Naive B cell (primary cell): ENCODE measurements at places on chromosomes 3 and 15.
A peak's percentile ranks its signal among the peaks of the same experiment; 100 is the strongest.

GRCh38 chr15:32784581-32784980 lies 66.8 kb downstream of the GREM1 start:
- DNase-seq = no peak

DNA sequence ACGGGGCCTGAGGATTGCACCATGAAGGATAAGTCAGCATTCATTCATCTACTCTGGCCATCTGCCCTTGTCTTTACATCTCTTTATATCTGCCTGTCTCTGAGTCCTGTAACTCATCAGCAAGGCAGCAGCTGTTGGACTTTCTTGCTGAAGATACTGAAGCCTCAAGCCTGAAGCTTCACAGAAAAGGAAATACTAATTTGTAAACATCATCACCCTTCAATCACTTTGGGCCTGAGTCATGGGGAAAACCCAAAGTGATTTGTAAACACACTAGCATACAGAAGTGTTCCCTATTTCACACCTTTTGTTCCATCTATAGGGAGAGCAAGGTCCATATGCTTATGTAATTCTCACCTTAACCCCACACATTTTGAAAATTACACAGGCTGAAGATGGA lies 928.2 kb downstream of the EPHA3 start:
- no peak for DNase-seq

GRCh38 chr3:184553385-184553784 lies 8.2 kb upstream of the EPHB3 start:
- DNase-seq = no peak

GRCh38 chr3:127305499-127306060 lies 17.7 kb upstream of the PRR20G start:
- DNase-seq = no peak

DNA sequence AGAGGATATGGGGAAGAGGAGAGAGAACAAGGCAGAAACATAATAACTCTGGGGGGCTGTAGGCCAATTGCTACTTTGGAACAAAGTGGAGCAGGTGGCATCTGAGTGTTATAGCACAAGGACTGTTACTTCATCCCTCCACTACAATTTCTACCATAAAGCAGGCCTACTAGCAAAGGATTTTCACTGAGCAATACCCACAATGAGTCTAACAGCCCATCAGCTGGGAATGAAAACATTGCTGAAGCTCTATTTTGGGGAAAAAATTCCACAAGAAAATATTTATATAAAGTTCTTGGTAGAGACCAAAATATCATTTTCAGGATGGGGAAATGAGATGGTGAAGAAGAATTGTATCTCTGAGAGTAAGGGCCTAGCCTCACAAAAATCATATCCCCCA lies 3.6 kb upstream of the SHC4 start:
- no peak for DNase-seq

- DNase-seq = no peak
These were observed at the start of gene SLC12A8 for GRCh38 chr3:125212509-125213363. Gene SLC12A8 (minus strand): TSS chr3:125212748. CDS start chr3:125211349, 1,399 bp downstream.

DNA sequence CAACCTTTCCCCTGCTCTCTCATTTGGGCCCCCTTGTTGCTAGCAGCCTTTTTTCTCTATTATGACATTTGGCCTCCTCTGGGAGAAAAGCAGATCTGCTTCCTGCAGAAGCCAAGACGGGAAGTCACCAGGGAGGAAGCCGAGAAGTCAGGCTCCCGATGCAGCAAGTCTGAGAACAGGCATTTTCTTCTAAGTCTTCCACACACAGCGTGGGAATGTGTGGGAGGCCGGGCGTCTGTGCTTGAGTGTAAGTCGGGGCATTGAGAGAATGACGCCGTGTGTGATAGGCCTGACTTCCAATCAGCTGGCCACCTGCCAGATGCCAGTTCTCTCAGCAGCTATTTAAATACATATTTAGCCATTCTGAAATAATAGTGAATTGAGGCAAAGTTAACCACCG lies 75.8 kb upstream of the FAM98B start:
- DNase-seq = no peak

- DNase-seq = no peak
These were observed 10.8 kb downstream of the TIPARP start for GRCh38 chr3:156685198-156685597.

DNA sequence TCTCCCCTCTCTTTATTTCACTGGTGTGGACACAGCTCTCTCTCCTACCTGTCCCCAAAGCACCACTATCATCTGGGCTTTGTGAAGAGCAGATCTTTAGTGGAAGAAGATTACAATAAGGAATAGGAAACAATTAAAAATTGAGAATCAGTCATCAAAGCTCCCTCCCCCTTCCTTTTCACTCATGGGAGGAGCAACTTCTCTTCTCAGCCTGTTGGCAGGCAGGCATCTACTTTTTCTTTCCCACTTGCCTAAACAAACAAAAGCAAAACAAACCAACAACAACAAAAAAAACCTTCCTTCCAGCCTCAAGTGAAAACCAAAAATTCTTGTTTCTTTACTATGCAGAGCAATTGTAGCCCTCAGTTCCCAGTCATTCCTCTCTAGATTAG lies 125.5 kb upstream of the BHLHE40 start:
- no peak for DNase-seq

DNA sequence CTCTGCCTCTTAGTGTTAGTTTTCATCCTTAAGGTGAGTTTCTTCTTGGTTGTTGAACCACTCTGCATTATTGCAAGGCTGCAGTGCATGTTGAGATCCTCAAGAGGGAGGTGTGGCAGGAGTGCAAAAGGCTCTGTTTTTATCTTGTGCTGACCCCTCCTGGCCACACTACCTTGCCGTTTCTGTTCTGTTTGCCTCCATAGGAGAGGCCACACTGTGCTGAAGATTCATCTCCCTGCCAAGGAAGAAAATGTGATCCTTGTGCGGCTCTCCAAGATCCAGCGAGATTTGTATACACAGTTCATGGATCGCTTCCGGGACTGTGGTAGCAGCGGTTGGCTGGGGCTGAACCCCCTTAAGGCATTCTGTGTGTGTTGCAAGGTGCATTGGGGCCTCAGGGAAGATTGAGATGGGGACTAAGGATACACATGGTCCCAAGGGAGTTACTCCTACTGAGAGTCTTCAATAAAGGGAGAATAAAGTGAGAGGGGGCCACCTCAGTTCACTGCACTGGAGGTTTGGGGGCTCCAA lies 33.0 kb upstream of the TEX264 start:
- peak; percentile 10 for DNase-seq

GRCh38 chr3:62110443-62111225 lies 262.7 kb downstream of the FEZF2 start:
- DNase-seq = no peak

DNA sequence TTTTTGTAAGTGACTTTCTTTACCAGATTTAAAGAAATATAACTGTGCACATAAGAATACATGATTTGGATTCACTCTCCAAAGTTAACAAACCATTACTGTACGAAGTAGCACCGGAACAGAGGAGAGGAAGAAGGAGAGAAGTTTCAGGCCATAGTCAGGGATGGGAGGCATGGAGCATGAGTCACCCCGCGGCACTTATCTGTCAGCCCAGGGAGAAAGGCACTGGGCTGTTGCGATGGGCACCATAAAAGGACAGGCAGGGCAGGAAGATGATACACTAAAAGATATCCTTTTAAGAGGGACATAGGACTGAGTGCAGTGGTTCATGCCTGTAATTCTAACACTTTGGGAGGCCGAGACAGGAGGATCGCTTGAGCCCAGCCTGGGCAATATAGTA lies 37.0 kb downstream of the TTC23 start:
- DNase-seq = no peak

DNA sequence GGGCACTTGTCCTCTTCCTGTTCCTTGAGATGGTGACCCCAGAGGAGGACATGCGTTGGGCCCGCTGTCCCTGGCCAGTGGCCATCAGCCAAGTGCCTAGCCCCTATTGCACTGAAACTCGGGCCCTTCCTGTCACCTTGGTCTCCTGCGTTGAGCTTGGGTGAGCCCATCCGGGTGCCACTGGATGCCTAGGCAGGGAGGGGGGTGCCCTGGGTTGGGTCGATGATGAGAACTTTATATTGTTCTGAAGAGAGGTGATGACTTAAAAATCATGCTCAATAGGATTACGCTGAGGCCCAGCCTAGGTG lies 221.8 kb downstream of the SNRPN start:
- no peak for DNase-seq

GRCh38 chr3:133570937-133571320 lies 2.6 kb upstream of the CDV3 start:
- DNase-seq = no peak

DNA sequence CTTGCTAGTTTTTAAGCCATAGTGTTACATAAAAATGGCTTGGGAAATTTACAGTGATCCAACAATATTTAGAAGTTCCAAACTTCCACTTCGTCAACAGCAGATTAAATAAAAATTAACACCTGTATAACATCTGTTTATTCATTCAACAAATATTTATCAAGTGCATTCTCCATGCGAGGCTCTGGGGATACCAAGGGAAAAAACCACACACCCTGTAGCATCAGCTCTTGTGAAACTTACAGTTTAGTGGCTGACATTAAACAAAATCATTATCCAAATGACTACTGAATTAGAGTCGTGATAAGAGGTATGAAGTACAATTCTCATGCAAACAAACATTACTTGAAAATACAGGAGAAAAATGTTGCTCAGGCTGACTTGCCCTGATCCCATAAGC lies 122.9 kb downstream of the DLG1 start:
- no peak for DNase-seq

DNA sequence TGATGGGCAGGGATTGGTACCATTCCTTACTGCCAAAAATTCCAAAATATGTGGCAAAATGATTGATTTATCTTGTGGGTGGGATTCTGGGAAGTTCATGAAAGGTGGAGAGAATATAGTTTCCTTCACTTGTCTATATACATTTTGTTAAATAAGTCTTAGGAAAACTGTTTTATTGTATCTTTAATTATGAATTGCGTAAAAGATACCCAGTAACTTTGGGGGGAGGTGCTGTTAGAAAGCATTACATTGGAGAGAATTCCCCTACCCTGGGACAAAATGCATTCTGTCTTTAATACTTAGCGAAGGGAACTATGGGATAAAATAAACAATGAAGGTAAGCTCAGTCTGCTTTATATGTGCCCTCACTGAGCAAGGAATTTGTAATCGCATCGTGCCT lies 4.6 kb downstream of the SETD5 start:
- no peak for DNase-seq

DNA sequence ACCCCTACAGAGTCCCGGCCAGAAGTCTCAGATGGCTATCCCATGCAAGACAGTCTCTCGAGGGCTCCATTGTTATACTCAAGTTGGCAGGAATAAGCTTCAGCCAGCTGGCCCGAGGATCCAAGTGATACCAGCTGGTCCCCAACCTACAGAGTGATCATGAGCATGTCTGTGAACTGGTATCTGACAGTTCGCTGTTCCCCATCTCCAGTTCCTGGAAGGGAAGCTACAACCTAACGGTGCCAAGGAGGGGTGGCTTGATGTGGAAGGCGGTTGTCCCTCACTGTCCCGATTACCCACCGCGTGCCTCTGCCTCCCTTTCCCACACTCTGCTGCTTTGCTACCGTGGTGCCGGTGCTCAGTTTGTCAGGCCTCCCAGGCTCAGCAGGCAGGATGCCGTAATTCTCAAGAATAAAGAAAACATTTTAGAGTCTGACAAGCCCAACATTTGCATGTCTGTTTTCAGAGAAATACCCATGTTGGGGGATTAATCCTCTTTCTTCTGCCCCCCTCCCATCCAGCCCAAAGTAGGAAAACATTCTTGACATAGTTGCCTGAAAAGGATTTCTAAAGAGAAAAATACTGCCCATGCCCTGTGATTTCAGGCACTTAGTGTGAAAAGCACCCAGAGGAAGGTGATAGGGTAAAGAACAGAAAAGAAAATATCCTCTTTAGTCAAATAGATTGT lies 49.4 kb upstream of the HES1 start:
- DNase-seq = no peak

DNA sequence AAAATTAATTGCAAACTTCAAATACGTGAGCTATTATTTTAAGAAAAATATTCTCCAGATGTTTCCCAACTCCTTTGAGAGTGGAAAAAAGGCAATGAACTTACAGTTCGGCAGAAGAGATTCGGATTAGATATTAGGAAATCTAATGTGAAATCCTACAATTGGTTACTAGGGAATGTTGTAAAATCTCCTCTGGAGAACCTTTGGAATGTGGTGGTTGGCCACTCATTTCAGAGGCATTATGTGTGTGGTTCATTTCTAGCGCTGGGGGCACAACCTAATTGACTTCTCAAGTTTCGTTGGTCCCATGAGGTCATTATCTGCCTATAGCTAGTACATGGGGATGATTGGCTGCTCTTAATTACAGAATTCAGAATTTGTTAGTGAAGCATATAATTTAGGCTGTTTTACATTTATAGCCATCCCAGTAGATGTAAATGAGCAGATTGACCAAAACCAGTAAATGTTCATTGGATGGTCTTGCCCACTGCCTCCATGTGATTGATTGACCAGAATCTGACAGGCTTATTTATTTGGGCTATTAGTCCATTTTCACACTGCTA lies 34.6 kb upstream of the CMSS1 start:
- DNase-seq = no peak

- DNase-seq = no peak
These were observed 170.4 kb upstream of the IQSEC1 start for GRCh38 chr3:13243586-13243985.

DNA sequence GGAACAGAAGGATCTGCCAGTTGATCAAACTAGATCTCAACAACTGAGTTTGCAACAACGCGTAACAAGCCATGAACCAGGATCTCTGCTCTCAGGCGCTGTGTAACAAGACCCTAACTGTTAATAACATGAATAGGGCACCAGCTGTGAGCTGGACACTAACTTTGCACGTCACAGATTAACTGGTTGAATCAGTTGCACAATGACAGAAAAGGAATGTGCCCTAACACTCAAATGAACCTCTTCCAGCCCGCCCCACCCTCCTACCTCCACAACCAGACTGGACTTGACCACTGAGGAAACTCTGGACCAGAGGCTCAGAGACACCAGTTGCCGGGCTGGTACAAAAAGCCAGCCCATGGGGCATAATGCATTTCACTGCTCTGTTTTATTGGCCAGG lies 34.3 kb downstream of the MCF2L2 start:
- no peak for DNase-seq

DNA sequence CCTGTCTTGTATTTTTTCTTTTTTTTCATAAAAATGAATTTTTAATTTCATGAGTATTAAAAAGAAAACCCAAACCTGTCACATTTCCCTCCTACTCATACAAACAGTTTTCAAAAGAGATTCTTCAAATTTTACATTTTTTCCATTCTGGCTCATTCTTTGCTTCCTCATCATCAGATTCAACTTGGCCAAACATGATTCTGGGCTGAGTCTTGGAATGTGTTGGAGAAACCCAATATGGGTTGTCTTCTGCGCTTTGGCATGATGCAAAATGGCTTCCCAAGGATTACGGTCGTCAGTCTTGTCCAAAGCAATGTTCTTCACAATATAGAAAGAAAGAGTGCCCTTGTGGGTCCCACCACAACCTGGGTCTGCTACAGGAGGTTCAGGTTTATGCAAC lies 12.4 kb upstream of the TM4SF4 start:
- no peak for DNase-seq

- no peak for DNase-seq
These were observed 7.8 kb upstream of the GPR171 start for GRCh38 chr3:151210676-151211381.

DNA sequence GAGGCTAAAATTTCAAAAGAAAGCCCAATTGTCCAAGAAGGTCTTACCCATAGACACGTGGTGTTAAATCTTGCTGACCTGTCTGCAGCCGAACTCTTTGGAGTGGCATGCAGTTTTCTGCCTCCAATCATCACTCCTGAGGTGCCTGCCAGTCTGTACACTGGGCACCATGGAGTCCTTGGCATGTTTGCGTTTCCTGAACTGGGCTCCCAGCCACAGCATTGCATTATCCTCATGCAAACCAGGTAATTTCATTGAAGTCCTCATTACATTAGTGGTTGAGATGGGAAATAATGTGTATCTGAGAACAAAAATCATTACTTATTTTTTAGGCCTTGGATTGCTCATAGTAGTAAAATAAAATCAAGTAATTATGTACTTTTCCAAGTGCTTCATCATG lies 152.3 kb downstream of the AKAP13 start:
- no peak for DNase-seq
